Stimulated activated CD4-positive, alpha-beta T cell treated with anti-CD3 and anti-CD28 coated beads, TNF-alpha, amount 100 ng/mL, for 48 hours (primary cell): ENCODE measurements at places on chromosomes 3 and 15.

DNA sequence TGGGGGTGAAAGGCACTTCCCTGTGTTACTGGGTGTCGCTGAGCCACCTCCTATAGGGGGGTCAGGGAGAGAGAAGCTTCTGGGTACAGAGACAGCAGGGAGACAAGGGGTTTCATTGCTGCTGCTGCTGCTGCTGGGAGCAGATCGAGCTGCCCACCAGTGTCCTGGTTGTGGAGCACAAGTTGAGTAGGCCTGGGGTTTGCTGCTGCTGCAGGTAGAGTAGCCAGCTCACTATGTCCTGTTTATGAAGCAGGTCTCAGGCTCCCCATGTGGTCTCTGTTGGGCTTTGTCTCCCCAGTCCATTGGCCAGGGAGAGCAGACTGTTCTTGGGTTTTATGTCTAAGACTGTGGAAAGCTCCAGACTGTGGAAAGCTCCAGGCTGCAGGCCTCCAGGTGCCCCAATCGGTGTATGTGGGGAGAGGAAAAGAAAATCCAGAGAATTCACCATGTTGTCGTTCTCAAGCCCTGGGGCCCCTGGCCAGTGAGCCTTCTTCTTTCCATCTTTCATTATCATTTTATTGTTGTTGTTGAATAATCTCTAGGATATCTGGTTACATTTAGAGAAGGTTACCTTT, 157.8 kb downstream of the ADAMTS17 start:
- DNase-seq, result no peak

- DNase-seq, result no peak
Observed at GRCh38 chr15:93070132-93070531, 18.9 kb downstream of the RGMA start.

DNA sequence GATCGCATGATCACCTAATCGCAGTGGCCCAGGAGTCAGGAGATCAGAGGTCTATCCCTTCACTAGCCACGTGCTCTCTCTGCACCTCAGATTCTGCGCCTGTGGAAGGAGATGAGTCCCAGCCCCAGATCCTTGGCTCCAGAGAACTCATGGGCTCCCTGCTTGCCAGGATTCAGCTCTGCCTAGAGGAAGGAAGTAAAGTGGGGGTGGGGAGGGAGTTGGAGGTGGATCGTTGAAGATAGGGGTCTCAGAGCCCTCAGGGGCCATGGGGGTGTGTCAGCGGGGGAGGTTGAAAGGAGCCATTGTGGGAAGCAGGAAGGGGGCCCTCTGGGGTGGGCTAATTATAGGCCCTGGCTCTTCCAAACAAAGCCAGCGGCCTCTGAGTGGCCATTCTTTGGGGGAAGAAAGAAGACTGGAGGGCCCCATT, 11.3 kb upstream of the STRA6 start:
- DNase-seq, result no peak

- DNase-seq, result no peak
Observed at GRCh38 chr15:35061825-35062737, 23.0 kb downstream of the NANOGP8 start.

DNA sequence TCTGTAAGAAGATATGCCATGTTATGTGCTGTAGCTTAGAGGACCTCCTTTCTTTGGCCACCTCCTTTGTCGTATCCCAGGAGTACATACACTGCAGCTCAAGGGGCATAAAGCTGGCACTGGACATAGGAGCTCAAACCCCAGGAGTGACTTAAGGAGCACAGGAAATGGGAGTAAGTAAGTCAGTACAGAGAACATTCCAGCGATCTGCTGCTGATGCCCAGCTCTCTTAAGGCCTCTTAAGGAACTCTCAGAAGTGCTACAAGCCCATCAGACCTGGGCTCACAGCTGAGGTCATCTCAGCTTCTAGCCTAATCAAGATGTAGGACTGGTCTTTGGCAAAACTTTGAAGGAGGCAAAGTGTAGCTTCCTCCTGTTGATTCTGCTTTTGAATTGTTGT, 21.6 kb upstream of the ACTL6A start:
- DNase-seq, result no peak

DNA sequence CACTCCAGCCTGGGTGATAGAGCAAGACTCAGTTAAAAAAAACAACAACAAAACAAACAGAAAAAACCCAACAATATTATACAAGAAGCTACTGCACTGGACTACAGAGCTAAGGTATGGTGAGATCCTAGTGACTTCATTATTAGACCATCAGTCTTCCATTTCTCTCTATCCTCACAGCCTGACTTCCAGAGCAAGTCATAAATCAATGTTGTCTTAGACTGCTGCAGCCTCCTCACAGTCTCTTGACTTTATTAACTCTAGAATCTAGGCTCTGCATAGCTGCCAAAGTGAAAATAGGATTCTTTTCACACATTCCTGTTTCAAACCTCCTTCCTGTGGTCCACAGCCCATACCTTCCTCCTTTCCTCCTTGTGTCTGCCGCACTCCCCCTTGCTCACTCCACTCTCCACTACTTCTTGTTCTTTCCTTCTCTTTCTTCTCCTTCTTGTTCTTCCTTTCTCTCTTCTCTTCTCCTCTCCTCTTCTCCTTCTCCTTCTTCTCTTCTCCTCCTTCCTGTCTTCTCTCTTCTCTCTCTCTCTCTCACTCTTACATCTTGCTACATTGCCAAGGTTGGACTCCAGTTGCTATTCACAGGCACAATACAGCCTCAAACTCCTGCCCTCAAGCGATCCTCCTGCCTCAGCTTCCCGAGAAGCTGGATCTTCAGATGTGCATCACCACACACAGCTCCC, 49.4 kb downstream of the CCR4 start:
- DNase-seq, result no peak

DNA sequence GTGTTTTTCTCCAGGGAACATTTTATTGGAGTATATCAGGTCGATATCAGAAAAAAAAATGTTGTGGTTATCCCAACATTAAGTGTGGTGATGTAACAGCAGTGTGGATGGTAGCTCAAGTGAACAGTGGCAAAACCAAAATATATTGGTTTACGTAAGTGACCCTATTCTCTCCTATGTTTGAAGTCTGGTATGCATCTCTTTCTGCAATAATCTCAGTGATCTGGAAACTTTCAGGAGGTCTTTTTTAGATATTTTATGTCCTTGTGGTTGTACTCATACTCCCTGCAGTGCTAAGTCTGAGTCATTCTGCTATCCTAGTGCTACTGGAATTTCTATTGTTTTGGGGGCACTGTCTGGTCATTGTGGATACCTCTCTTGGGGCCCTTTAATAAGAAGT, 137.9 kb downstream of the SNRPN start:
- no peak for DNase-seq

DNA sequence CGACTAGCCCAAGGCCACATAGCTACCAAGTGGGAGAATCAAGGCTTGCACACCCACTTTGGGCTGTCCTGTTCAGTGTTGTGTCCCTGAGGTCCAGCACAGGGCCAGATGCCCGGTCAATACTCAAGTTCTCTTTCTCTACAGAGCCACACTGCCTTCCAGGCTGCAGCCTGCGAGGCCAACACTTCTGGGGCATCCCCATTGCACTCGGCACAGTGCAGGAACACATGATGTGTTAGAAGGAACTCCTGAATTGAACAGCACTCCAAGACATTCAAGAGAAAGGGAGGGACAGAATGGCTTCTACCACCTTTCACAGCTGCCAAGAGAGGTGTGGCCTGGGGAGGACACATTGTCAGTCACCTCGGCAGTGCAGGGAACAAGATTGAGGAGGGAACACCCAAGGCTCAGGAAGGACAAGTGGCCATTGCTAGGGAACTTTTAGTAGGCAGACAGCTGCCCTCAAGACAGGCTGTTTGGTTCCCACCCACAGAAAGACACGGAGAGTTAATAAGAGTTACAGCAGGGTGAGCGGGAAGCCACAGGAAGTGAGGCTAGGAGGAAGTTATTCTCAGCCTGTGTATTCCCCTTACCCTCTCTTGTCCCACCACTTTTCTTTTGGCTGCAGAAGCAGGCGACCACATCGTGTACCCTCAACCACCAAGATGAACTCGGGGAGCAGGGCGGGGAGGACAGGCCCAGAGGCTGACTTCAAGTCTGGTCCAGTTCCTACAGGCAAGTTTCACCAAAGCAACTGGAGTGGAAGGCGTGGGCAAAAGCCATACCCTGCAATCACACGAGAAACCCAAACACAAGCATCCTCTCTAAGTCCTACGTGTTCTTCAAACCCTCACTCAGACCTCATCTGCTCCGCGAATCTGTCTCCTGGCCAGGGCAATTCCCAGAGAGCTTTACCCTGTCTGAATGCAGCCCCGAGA, 69.4 kb downstream of the SRGAP3 start:
- DNase-seq, result no peak

DNA sequence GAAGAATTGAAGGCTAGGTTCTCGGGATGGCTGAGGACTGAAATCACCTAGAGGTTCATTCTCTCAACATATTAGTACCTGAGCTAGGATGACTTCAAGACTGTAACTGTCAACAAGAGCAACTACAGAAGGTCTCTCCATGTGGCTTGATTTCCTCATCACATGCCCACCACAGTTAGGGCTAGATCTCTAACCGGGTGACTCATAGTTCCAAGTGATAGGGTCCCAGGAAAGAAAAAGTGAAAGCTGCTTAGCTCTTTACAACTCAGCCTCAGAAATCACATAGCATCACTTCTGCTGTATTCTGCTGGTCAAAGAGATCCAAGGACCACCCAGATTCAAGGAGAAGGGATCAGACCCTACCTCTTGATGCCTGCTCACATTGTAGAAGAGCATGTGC, 165.4 kb upstream of the AGTR1 start:
- DNase-seq, result no peak

GRCh38 chr3:79211586-79212359, 556.0 kb downstream of the ROBO1 start:
- no peak for DNase-seq

DNA sequence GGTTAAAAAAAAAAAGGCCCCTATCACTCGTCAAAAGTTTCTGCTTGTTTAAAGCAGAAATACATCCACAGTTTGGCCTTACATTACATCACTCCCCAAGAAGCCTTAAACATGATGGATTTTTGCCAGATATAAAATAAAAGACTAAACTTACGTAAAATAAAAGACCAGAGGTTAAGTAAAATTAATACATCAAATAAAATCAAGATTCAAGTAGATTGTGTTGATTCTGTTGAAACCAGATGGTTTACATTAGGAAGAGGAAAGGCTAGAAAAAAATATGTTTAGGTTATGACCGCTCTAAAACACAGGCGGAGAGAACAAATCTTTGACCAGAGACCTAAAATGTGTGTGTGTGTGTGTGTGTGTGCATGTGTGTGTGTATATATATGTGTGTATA, 104.1 kb downstream of the DUT start:
- no peak for DNase-seq

GRCh38 chr3:196694202-196694638, 17.8 kb downstream of the CEP19 start:
- no peak for DNase-seq

DNA sequence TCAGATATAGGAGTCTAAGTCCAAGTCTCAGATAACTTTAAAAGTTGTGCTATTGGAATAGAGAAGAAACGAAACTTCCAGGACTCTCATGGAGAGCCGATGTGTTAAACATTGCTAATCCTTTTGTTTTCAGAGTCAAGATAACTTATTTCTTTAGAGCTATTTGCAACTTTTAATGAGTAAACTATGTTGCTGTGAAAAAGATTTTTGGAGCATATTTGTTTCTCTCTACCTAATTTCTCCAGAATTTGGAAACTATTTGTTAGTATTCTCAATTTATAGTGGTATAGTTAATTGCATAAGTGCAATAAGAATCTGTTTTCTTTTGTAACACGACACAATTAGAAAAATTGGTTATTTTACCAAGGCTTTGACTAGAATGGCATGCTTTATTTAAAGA, 588.9 kb downstream of the NTRK3 start:
- no peak for DNase-seq

GRCh38 chr3:16784973-16785372, 99.8 kb upstream of the PLCL2 start:
- DNase-seq, result no peak

DNA sequence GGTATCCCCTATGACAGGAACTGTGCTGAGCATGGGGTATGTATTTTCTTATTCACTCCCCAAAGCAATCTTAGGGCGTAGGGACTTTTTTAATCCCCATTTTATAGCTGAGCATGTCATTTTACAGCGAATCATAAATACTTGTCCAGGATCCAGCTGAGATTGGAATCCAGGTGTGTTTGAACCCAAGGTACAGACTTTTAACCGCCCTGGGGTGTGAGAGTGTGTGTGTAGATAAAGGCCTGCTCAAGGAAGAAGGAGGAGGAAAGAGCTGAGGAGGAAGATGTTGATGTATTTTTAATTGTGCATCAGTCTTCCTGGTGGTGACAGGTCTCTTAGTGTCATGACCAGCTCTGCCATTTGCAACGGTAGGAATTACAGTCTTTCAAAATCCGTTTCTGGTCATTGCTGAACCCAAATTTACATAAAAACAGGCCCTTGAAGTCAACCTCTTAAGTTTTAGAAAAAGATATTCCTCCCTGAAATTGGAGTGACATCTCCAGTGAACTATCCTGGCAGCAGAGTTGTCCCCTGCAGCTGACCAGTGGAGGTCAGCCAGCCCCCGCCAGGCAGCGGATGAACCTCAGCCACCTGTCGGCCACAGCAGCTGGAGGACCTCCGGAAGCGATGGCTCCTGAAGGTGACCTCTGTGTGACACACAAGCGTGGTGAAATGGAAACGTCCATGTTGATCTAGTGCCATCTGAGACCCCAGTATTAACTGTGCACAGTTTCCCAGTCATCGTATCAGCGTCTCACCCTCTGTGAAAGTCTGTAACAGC, 92.8 kb upstream of the MITF start:
- DNase-seq, result no peak

- no peak for DNase-seq
Observed at GRCh38 chr15:92667287-92667904, 11.8 kb upstream of the FAM174B start.

DNA sequence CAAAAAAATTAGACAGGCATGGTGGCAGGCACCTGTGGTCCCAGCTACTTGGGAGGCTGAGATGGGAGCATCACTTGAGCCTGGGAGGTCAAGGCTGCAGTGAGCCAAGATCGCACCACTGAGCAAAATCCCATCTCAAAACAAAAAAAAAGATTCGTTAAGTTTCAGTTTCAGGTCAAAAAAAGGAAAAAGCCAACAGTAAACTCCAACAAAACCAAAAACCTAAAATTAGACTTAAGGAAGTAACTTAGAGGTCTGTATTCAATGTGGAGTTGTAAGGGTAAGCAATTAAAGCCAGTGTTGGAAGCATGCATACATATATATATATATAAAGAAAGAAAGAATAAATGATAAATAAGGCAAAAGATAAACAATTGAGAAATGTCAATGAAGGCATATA, 11.8 kb downstream of the KPNA1 start:
- DNase-seq, result no peak

GRCh38 chr15:92666780-92667179, 11.2 kb upstream of the FAM174B start:
- no peak for DNase-seq

- DNase-seq, result no peak
Observed at GRCh38 chr15:31255176-31255510, 71.5 kb upstream of the KLF13 start.

GRCh38 chr3:123805101-123805500, 79.0 kb downstream of the MYLK start:
- no peak for DNase-seq

GRCh38 chr3:52004163-52004787, 8.6 kb upstream of the RPL29 start:
- no peak for DNase-seq

- no peak for DNase-seq
Observed at GRCh38 chr3:61381745-61382392, 130.6 kb upstream of the FHIT start.

GRCh38 chr15:64461721-64462162, 1.4 kb downstream of the ZNF609 start:
- DNase-seq, result peak; percentile 10
